Femur (tissue), 1 donor: ENCODE measurements at places on chromosomes 12 and 14.

GRCh38 chr12:21026302-21026701, 104.7 kb upstream of the SLCO1B1 start:
- DNase-seq = no peak

- peak; percentile 70 for DNase-seq
Measured at GRCh38 chr14:56339855-56340701, 221.9 kb downstream of the PELI2 start.

DNA sequence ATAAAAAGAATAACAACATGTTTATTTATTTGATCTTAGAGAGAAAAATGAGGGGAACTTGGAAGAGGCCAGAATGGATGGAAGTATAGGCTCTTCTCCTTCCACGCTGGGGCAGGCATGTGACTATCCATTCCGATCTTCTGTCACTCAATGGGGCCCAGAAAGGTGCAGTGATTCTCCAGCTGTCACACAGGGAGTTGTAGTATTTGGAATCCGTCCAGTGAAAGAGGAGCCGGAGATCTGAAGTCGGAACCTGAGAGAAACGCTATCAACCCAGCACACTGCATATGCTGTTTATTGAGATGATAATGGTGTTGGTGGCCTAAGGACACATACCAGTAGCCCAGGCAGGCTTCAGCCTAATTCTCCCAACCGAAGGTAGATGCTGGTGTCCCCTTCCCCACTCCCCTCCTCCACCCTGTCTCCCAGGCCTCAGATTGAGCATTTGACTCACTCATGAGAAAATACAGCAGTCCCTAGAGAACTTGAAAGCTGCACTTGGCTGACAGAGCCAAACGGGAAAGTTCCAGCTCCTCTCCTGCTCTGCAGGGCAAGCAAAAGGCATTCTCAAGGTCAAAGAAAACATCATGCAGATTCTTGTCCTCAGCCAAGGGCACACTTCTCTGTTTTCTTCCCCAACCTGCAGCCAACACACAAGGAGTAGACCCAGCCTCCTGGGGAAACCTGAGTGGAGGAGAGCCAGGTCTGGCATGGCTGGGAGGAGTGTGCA, 100.4 kb downstream of the IRF2BPL start:
- DNase-seq = no peak

GRCh38 chr14:45140661-45141187, 5.0 kb downstream of the FANCM start:
- no peak for DNase-seq

DNA sequence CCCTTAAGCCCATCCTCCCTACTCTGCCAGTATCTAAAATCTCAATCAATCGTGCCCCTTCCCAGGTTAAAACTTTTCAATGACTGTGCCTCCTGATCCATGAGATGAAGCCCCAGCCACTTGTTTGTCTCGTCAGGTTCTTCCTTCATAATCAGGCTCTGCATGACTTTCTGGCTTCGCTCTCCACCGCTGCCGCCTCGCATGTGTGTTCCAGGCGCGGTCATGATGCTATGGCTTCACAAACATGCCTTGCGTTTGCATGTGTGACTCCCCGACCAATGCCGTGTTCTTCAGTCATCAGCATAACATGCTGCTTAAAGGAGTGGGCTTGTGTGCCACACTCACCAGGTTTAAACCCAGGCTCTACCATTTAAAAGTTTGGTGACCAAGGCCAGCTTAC, 5.0 kb upstream of the C1RL start:
- DNase-seq = peak; percentile 15

- DNase-seq = no peak
Measured at GRCh38 chr12:3945671-3946070, 72.5 kb upstream of the PARP11 start.
